ENCODE measurements at places on chromosomes 7 and 10. TPM values are rescaled to one million over a fixed set of nuclear protein-coding genes. Genes with fewer than 3 reads are reported as not detected.

The GIGYF1 gene
- 24.2 TPM for total RNA-seq

- DNase-seq, result no peak
Measured at GRCh38 chr7:148579366-148579765, 11.2 kb upstream of the C7orf33 start.

- no peak for DNase-seq
Measured at GRCh38 chr10:123635131-123635530, 31.0 kb upstream of the GPR26 start.

DNA sequence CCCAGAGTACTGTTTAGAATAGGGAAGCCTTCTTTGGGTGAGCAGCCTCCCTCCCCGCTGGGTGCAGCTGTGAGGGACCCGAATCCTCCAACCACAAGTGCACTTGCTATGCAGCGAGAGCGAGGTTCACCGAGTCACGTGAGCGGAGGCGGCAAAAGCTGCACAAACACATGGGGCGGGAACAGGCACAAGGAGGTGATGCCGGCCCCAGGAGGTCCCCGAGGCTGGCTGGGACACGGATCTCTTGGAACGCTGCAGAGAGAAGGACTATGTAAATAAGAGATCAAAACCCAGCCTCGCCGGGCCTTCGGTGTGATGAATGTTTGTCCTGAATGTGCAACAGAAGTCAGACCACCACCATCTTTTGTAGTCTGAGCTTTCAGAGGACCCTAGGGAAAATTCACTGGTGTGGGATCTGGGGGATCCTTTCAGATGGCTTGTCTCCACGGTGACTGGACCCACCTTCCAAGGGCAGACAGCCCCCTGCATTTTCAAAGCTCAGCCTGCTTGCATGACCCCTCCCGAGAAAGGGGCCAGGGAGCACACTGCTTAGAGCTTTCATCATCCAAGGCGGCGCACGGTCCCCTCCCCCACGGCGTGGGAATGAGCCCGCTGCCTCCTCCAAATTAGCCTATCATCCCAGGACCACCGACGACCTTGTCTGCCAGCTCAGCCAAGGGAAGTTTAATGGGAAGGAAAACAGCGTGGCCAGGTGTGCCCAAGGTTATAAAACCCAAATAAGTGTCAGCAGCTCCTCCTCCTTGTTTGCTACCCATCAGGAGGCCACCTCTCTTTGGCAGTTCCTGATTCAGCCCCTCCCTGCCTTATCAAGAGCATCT, 327.7 kb downstream of the CXCL12 start:
- DNase-seq, result no peak

Data from neural progenitor cell (in vitro differentiated cells).